Right cardiac atrium (tissue), 5 donors: ENCODE measurements at places on chromosomes 4 and X.

DNA sequence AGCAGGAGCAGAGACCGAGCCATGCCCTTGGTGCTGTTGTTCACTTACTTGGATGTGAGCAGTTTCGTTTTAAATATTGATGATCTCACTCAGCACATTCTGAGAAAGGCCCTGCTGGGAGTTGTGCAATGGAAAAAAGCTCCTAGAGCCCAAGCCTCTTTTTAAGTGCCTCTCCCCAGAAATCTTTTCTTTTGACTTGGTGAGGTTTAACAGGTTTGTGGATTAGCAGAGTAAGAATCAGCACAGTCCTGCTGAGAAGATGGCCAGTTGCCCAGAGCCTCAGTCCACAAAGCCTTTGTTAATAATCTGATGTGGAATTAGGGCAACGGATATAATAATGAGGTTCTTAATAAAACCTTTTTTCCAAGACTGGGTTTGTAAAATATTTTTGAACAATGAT lies 157.5 kb upstream of the ATP6AP2 start:
- DNase-seq: no peak

GRCh38 chr4:148776941-148777340 lies 334.7 kb upstream of the NR3C2 start:
- no peak for DNase-seq

DNA sequence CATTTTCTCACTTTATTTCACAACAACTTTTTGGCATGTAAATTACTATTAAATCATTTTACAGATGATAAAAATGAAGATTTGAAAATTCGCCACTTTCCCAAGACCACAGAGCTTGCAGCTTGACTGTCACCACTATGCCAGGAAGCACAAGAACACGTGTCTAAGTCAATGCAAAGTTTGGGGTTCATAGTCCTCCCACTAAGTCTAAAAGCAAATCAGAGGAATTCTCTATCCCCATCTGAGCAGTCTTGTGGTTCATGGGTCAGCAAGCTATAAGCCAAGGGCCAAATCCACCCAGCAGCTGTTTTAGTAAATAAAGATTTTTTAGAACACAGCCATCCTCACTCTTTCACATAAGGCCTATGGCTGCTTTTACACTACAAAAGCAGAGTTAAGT lies 833.3 kb upstream of the INTU start:
- no peak for DNase-seq

DNA sequence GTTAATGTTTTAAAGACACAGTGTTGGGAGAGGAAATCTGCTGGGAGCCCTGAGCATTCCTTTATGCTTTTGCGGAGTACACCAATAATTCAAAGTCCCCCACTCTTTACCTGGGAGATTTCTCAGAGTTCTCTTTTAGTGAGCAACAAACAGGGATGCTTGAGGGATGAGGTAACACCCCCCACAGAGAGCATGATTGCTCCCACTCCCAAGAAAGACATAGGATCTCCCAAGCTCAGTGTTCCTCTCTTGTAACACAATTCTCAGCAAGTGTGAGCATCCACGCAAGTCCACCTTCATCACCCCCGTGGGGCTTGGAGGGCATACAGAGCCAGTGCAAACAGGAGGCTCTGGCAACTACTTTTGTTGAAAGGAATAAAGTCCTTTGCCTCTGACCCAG lies 36.1 kb downstream of the GSPT2 start:
- no peak for DNase-seq

DNA sequence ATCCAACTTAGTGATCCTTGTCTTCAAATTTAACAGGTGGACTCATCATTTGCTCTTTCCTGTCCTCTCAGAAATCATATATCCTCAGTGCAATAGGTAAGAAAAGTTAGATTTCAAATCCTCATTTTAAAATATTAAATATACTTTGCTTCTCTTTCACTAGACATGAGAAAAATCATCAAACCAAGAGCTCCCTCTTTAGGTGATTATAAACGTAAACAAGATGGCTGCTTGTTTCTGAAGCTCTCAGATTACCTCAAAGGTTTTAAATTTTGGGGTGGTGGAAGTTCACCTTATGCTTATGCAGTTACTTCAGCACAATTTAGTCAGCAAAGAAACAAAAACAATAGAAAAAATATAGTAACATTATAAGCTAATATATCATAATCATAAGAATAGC lies 27.3 kb downstream of the CSN3 start:
- no peak for DNase-seq

GRCh38 chrX:48834383-48834709 lies 1.1 kb downstream of the PCSK1N start:
- DNase-seq: no peak

DNA sequence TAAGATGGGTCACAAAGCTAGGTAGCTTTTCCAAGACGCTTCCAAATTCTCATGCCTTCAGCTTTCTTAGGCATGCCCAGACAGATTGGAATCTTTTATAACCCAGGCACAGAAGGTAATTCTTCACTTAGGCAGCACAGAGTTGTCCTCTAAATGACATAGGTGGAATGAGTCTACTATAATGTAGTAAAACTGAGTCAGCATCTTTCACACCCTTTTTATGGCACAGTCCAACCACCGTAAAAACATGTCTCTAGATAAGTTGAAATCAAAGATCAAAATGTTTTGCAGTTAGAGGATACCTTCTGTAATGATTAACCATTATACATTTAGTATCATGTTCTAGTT lies 128.4 kb upstream of the FAT1 start:
- DNase-seq: no peak

DNA sequence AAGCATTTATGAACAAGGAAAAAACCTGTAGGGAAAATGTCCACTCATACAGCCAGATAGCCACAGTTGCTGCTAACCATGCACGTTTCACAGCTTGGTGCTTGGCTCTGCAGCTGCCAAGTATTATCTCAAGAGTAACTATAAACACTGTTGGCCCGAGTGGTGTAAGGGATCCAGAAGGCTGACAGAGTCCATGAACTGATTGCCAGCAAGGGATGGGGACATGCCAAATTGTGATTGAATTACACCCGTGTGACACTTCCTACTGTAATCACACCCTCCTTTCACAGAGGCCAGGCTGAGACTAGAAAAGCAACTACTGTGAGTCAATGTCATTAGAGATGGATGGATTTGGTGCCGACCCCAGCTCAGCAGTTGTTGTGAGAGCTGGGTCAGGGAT lies 223.9 kb upstream of the ANKRD50 start:
- DNase-seq: peak; percentile 74

DNA sequence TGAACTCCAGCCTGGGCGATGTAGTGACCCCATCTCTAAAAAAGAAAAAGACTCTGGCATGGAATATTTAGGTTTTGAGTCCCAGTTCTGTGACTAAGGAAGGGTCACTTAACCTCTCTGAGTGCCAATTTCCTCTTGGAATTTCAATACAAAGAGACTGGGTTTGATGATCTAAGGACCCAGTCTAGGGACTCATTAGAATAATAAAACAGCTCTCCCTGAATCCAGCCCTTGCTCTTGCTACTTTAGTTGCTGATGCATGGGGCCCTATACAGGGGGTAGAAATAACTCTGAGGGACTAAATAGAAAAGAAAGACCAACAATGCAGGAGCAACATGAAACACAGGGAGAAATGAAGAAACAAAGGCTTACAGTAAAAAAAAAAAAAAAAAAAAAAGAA lies 12.6 kb downstream of the C4orf54 start:
- no peak for DNase-seq

DNA sequence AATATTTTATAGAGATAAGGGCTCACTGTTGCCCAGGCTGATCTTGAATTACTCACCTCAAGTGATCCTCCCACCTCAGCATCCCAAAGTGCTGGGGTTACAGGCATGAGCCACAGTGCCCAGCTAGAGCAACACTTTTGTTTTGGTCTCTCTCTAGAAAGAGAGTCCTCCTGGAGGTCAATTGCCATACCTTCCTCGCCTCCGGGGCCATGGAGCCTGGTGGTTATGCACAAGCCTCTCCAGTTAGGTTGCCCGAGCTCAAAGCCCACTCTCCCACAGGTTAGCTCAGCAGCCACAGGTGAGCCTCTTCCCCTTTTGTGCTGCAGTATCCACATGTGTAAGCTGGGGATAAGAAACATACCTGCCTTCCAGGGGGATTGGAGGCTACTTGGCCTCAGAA lies 24.2 kb upstream of the MAN2B2 start:
- no peak for DNase-seq

DNA sequence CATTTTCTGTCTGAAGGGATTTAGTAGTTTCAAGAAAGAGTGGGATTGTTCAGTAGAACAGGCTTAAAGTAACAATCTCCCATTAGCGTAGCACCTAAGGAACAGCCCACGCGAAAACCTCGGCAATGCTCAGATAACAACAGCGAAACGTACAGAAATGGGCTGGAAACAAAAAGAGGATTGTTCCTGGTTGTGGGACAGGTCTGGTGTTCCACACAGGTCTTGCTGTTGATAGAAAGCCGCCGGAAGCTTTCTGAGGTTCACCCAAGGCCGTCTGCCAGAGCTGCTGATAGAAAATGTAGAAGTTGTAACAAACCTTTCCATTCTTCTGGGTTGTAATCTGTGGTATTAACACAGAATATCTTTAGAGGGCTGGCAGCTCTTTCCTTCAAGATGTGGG lies 69.4 kb upstream of the CLCN4 start:
- DNase-seq: no peak

DNA sequence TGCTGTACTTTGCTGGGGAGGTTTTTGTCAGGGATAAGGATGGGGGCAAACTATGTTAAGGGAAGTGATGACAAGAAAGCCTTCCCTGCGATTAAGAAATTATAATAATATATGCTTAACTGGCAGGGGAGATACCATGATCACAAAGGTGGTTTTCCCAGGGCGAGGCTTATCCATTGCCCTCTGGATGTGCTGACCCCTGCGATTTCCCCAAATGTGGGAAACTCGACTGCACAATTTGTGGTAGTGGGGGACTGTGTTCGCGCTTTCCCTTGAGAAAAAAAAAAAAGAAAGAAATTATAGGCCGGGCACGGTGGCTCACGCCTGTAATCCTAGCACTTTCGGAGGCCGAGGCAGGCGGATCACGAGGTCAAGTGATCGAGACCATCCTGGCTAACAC lies 24.5 kb downstream of the SLC25A43 start:
- no peak for DNase-seq

GRCh38 chr4:95188701-95189370 lies 359.9 kb downstream of the UNC5C start:
- no peak for DNase-seq

GRCh38 chrX:40145923-40146261 lies 48.1 kb upstream of the BCOR start:
- DNase-seq: no peak

DNA sequence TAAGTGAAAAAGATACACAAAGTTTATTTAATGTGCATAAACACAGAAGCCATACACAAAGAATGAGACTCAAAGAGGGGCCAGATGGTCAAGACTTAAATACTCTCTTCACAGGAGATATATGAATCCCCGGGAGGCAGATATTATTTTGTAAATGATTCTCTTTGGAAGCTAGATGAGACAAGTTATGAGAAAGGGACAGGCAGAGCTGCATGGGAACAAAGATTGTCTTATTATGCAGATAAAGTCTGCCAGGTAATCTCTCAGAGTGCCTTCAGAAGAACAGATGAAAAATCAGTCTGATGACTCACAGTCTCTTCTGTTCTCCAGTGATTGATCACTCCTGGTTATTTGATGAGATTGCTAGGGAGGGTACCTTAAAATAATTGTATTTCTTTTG lies 89.0 kb downstream of the NAF1 start:
- DNase-seq: no peak

- no peak for DNase-seq
Observed at GRCh38 chrX:118513120-118513898, 17.7 kb downstream of the DOCK11 start.

DNA sequence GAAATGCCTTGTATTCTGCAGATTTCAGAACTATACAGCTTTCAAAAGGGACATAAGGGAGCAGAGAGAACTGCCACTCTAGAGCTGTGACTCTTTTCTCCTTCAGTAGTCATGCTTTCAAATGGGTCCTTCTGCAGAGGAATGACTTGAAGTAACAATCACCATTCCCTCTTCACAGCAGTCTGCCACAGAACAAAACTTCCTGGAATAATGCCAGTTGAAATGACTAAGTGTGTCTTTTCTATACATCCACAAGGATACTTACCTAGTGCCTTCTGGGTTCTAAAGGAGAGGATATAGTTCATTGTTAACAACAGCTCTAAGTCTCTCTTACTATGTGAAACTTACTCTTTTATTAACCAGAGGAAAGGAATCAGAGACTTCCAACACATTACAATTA lies 515.4 kb upstream of the ATOH1 start:
- no peak for DNase-seq

GRCh38 chr4:126748736-126749135 lies 884.0 kb upstream of the INTU start:
- DNase-seq: no peak

GRCh38 chr4:76060506-76060905 lies 14.0 kb upstream of the ART3 start:
- DNase-seq: no peak

- DNase-seq: no peak
Observed at GRCh38 chr4:100913685-100914084, 395.9 kb upstream of the EMCN start.

DNA sequence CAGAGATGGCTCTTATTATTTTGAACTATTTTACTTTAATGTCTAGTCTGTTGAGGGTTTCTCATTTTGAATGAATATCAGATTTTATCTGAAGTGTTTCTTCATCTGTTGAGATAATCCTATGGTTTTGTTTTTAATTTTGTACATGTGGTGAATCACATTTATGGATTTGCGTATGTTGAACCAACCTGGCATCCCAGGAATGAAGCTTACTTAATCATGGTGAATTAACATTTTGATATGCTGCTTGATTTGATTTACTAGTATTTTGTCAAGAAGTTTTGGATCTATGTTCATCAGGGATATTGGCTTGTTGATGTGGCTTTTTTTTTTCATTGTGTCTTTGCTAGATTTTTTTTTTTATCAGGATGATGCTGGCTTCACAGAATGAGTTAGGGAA lies 2390.9 kb downstream of the PCDH7 start:
- DNase-seq: no peak

- DNase-seq: no peak
Observed at GRCh38 chr4:119315036-119315435, 6.9 kb downstream of the FABP2 start.

DNA sequence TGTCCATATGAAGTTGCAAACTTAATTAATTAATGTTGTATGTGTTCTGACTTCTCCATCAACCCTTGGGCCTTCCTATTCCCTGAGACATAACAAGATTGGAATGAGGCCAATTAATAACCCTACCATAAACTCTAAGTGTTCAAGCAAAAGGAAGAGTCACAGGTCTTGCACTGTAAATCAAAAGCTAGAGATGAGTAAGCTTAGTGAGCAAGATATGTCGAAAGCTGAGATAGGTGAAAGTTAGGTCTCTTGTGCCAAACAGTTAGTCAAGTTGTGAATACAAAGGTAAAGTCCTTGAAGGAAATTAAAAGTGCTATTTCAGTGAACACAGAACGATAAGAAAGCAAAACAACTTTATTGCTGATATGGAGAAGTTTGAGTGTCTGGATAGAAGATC lies 58.2 kb upstream of the GPRIN3 start:
- DNase-seq: no peak

DNA sequence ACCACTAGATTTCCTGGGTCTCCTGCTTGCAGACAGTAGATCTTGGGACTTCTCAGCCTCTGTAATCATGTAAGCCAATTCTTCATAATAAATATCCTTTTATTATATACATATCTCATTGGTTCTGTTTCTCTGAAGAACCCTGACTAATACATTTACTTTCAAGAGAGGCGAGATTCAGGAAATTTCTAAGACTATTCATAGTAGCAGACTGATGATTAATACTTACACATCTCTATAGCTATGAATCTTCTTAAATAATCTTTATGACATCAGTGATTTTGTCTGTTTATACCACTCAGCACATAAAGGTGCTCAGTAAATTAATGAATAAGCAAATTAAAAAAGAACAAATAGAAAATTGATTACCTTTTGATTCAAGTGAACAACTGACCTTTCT lies 682.3 kb upstream of the GRID2 start:
- DNase-seq: no peak

GRCh38 chr4:106615961-106616360 lies 247.4 kb upstream of the GIMD1 start:
- DNase-seq: no peak
